Fibroblast of the conjunctiva (primary cell): ENCODE measurements at places on chromosomes 2 and 18.
A peak's percentile ranks its signal among the peaks of the same experiment; 100 is the strongest.

DNA sequence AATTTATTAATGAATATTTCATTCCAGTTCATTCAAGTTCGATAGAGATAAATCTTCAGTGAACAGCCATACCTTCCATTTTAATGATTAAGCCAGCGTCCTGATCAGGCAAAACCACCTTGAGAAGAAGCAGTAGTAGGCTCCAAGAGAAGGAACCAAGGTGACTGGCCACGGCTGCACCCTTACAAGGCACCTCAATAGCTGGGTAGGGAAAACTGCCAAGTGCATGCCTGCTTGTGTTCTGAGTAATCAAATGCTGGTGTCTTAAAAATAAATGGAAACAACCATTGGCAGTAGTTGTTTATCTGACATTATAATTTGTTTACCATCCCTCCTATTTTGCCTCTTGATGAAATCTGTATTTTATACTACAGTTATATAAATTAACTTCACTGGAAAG, 10.0 kb upstream of the FEZ2 start:
- DNase-seq = no peak

DNA sequence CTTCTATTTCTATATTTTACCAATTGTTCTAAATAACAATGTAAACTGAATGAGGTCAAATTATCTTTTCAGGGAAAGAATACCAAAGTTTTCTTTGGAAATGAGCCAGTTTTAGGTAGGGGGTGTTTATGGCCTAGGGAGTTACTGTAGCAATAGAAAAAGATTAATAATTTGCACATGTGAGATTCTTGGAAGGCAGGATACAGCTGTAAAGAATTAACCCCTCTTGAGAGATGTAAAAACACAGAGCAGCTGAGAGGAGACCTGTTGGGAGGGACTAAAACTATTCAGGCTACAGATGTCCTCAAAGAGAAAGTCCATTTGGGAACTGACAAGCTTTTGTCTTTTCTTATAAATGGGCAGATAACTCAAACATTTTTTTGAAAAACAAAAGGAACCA, 182.2 kb downstream of the FIGN start:
- DNase-seq = peak; percentile 47

GRCh38 chr2:24409700-24410556, 49.6 kb upstream of the ITSN2 start:
- peak; percentile 67 for DNase-seq

DNA sequence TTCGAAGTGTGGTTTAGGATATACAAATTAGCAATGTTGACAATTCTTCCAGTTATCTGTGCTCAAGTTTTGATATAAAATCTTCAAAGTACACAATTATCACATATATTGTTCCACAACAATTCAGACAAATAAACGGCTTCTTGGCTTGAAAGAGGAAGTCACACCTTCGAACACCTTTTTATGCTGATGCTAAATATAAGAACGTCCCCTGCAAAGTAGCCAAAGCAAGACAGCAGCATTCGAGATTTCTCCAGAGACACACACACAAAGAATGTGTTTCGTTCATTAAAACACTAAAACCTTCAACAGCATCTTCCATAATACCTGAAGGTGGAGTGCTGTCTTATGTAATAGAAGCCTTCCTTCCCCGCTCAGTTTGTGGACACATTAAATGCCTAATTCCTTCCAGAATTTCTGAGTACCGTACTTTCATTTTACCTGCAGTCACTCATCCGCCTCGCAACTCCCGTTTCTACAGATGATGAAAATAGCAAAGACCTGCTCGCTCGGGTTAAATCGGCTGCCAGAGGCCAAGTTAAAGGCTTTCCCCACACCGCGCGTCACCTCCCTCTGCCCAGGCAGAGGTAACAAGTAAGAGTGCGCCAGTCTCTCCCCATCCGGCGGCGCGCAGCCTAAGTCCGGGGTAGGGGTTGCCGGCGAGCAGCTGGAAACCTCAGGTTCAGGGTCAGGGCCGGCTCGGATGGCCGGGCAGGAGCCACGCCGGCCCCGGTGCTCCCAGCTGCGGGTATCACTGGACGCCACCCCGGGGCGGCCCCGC, 847 bp downstream of the SERPINE2 start:
- DNase-seq = no peak

GRCh38 chr2:101794141-101794540, 96.6 kb downstream of the MAP4K4 start:
- DNase-seq = no peak

DNA sequence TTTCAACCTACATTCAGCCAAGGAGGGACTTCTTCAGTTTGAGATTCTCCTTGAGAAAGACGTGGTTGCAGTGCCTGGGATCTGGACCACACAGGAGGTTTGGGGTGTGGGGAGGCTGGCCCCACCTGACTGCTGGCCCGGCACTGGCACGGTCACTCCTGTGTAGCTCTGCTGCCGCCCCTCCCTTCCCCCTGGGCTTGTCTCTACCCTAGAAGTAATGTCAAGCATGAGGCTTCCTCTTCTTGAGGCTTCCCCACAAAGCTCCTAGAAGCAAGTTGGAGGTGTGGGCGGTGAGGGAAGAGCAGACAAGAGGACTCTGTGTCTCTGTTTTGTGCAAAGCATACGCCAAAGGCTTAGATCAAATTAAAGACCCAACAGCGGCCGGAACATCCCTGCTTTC, 8.7 kb downstream of the KLHL29 start:
- DNase-seq = no peak

GRCh38 chr2:50763776-50764175, 268.2 kb downstream of the NRXN1 start:
- no peak for DNase-seq

- no peak for DNase-seq
Observed at GRCh38 chr18:777021-777420, 35.0 kb downstream of the YES1 start.

- peak; percentile 57 for DNase-seq
Observed at GRCh38 chr2:119218478-119219064, 5.1 kb upstream of the STEAP3 start.

GRCh38 chr2:113845261-113845660, 44.6 kb upstream of the ACTR3 start:
- DNase-seq = no peak

DNA sequence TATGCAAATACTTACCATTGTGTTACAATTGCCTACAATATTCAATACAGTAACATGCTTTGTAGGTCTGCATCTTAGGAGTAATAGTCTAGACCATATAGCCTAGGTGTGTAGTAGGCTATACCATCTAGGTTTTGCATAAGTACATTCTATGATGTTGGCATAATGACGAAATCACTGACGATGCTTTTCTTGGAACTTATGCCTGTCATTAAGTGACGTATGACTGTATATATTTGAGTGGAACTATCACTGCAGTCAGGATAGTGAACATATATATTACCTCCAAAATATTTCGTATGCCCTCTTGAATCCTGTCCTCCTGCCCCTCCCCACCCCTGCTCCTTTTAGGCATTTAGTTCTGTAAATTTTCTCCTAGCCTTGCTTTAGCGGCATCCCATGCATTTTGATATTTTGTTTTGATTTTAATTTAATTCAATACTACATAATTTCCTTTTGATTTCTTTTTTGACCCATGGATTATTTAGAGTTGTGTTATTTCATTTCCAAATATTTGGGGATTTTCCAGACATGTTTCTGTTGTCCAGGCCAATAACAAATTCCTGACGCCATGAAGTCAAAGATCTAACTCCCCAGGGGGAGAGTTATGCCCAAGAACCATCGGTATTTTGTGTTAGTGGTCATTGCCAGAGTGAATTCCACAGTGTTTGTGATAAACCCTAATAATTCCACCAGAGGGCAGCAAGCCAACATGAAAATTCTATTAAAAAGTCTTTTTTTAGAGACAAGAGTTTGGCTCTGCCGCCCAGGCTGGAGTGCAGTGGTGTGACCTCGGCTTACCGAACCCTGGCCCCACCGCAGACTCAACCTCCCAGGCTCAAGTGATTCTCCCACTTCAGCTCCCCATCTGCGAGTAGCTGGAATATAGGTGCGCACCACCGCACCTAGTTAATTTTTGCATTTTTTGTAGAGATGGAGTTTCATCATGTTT, 24.2 kb upstream of the CASP8 start:
- DNase-seq = peak; percentile 76

DNA sequence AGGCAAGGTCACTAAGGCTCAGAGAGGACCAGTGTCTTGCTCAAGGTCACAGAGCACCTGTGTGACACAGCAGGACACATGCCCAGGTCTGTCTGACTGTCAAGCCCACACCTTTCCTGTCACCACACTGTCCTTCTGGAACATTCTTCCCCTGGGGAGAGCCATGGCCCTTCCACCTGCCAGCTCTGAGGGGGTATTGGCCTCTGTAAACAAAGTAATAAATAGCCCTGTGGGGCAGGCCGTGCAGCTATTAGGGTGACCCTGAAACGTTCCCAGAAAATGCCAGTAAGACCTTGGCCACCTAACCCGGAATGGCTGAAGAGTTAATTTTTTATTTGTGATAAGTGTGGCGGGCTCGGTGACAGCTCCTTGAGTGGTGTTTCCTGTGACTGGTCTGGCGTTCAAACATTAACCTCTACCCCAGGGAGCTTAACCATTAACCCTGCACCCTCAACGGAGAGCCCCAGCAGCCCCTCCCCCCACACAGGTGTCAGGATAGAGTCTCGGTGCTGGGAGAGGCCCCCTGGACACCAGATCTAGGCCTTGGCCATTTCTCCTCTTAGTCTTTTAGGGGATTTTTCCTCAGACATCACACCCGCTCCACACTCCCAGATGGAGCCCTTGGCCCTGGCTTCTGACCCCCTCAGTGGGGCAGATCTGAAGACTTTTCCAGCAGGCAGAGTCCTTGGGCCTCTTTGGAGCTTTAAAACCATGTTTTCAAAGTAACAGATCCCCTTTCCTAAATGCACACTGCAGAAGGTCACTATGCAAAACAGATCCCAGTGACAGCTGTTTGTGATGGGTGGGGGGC, 36.6 kb downstream of the SCTR start:
- DNase-seq = no peak

DNA sequence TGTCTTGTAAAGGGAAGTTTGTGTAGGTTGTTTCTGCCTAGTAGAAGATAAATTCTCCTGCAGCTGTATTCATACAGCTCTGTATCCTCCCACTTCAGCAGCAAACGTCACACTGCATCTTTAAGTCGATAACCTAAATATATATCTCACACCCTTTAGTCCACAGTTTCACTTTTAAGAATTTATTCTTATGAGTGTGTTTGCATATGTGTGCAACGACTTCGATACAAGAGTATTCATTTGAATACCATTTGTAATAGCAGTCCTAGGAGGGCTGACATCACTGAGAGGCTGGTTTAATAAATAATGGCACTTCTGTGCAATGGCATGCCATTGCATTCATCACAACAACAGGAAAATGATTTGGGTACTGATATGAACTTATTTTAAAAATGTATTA, 63.8 kb upstream of the MSH6 start:
- no peak for DNase-seq

DNA sequence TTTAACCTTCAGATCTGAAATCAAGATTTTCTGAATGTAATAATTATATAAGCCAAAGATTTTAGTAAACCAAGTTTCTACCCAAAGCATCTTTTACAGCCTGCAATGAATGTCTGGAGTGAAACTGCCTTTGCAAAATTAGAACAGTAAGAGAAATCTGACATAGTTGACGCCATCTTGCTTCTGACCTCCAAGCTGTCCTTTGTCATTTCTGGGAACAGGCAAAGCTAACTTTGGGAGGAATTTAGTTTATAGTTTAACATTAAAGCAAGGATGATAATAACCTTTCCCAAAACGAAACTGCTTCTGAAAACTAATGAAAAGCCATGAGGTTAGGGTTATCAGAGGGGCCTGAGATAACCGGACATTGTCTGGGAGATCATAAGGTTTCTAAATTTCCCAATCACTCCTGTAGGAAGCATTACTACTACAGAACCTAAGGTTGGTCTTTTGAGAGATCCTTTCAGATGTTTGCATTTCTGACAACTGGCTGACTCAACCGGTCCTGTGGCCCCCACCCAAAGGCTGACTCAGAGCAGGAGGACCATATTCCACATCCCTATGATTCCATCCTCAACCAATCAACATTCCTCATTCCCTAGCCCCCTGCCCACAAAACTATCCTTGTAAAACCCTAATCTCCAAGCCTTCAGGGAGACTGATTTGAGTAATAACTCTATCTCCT, 124.5 kb downstream of the TMEM131 start:
- DNase-seq = peak; percentile 39

- DNase-seq = no peak
Observed at GRCh38 chr2:6524691-6525474, 340.8 kb downstream of the CMPK2 start.

DNA sequence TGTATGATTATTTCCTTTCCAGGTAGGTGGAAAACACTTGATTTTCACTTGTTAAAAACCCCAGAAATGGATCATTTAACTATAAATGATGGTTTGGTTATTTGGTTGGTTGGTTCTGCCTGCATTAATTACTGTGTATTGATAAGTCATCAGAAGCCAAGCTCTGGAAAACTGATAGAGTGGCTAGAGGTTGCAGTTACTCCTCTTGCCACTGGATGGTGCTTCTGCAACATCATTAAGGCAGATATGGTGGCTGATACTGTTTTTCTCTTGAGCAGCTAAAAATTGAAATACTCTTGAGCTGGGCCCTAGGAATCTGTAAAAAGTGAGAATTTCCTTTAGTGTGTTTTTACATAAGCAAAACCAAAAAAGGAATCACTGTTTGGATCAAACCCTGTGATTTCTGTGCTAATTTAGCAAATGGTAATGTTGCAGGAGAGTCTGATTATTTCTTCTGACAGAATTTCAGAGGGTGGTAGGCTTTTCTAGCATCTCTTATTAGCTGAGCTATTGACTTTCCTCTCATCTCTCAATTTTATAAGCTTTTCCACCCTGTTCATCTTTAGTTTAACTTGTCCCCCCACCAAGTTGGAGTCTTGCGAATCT, 54.3 kb downstream of the RAB10 start:
- peak; percentile 6 for DNase-seq

GRCh38 chr2:71600555-71600954, 147.2 kb downstream of the DYSF start:
- no peak for DNase-seq

DNA sequence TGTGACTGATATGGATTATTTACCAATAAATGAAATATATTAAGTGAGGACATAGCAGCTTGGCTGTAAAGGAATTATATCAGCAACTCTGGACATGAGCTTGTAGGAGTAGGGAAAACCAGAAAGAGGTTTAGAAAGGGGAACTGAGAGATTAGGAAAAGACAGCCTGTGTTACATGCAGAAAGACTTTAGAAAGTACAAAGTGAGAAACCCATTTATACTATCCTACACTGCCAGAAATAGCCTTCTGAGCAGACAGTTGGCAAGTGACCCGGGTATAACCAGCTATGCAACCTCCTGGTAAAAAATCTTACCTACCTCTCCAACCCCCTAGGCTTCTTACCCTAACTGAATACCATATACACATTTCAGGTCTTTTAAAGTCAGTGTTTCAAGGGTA, 134.1 kb downstream of the ANKRD44 start:
- no peak for DNase-seq
